Stimulated activated effector memory CD8-positive, alpha-beta T cell treated with anti-CD3 and anti-CD28 coated beads, Interleukin-12 subunit alpha, Interleukin-12 subunit beta, amount 100 ng/mL, for 72 hours (primary cell): ENCODE measurements at places on chromosomes 3 and 15.

GRCh38 chr3:73603762-73604171 lies 21.0 kb downstream of the PDZRN3 start:
- no peak for DNase-seq

DNA sequence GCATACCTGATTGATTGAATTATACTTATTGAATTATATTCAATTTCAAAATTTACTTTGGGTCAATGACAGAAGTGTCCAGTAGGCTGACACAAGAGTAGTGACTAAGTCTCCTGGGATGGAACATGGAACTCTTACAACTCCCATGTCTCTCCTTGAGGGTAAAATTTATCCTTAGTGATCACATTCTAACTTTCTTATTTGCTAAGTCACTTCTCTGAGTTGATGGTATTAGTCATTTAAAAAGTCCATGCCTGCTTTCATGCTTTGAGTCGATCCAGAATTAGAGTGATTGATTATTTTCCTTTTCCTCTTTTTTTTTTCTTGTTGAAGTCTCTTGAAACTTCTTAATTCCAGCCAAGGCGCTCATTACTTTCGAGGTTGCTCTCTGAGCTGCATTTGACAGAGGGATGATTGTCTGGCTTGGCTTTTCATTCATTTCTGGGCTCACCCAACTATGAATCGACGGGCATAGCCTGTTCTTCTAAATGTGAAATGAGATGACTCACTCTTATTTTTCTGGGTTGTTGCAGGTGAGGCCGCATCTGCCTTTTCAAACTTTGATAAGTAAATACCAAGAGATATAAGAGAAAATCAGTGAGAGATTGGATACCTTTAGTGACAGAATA lies 34.9 kb downstream of the LRRC3B start:
- DNase-seq = no peak

DNA sequence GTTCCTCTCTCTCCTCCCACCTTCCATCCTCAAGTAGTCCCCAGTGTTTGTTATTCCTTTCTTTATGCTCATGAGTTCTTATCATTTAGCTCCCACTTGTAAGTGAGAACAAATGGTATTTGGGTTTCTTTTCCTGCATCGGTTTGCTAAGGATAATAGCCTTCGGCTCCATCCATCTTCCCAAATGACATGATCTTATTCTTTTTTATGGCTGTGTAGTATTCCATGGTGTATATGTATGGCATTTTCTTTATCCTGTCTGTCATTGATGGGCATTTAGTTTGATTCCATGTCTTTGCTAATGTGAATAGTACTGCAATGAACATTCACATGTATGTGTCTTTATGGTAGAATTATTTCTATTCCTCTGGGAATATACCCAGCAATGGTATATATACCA lies 62.4 kb upstream of the CFAP161 start:
- no peak for DNase-seq

- no peak for DNase-seq
Measured at GRCh38 chr3:147744967-147745366, 335.8 kb downstream of the ZIC1 start.

DNA sequence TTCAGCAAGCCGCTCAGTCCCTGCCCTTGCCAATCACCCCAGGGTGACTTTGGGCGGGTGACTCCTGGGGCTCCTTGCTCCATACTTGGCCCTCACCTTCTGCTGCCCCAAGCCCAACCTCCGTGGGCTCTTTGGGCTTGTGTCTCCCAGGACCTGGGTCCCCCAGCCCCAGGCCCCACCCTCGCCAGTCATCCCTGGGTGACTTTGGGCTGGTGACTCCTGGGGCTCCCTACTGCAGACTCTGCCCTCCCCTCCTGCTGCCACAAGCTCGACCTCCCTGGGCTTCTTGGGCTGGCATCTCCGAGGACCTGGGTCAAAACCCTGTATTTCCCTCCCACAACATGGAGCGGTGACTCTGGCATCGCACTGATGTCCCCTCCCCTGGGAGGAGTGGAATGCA lies 151.5 kb downstream of the GOLGA6L4 start:
- no peak for DNase-seq

DNA sequence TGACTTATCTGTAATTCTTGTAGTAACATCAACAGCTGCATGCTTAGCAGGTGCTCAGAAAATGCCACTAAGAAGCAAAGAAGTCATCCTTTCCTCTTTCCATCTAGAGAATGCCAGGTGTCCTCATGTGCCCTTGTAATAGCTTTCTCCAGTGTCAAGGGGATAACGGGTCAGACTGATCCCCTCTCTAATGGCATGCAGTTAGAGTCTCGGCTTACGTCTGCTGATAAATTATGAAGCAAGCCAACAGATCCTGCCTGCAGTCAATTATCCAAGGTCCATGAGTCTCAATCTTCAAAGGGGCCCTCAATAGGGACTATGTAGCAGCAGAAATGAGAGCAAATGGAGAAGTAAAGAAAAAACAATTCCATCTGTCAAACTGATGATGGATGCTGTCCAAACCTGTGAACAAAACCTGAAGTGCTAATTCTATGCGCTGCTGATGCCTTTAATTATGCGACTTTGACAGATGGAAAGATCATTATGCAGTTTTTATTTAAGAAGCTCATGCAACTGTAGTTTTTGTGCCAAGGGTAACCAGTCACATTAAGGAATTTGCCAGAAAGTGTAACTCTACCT lies 162.8 kb upstream of the PEX5L start:
- DNase-seq = no peak
